AG04450 (cell line): ENCODE measurements at places on chromosomes 4 and X.

DNA sequence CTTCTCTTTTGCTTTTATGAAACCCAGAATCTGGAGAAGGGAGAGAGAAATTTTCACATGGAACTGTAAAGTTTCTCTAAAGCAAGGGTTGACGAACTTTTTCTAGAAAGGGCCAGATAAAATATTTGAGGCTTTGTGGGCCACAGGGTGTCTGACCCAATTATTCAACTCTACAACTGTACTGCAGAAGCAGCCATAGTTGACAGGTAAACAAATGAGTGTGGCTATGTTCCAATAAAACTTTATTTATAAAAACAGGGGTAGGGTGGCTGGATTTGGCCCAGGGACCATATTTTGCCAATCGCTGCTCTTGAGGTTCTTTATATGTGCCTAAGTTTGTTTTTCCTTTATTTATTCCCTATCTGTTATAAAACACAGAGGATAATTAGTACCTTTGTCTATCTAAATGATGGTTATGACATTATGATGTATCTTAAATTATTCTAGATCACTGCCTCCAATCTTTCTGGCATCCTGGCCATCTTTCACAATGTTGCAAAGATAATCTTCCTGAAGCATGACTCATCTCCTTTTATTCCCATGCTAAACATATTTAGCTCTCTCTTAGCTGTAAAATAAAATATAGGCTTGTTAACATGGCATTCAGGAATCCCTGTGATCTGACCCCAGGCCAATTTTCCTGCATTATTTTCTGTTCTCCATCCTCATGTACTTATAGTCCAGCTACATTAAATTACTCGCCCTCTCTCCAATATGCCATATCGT lies 106.8 kb upstream of the CBLL2 start:
- no peak for DNase-seq

GRCh38 chr4:78624048-78624447 lies 72.5 kb downstream of the ANXA3 start:
- no peak for DNase-seq

- no peak for DNase-seq
Measured at GRCh38 chr4:1072830-1073446, 40.4 kb downstream of the RNF212 start.

DNA sequence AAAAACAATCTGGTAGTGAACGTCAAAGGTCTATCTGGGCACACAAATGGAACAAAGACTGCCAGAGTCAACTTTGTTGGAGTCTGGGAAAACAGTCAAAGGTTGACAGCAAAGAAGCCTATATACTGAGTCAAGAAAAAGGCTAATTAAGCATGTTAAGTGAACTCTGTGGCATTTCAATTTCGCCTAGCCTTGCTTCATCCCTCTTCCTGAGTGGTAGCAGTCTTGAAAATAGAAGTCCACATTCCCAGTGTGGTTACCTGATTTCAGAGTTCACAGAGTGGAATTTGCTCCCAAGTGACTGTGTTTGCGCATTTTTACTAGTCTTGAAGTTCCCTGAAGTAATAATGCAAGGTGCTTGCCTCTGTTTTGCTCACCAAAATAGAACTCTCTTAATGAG lies 760.0 kb downstream of the FSTL5 start:
- DNase-seq: no peak

DNA sequence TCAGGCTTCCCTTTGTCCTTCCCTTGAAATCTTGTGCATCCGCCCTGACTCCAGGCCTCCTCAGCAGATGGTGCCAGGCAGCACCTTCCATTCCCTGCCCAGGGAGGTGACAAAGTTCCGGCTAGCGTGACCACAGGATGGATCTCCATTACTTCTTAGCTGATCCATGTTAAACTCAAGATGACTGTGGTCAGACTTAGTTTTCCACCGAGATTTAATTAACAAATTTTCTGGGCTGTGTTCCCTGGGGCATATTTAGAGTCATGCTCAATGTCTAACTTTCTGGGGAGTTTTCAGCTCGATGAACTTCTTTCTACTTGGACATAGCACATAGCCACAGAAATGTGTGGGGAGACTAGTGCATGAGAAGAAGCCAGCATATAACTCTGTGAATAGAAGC lies 215.1 kb upstream of the SFRP2 start:
- no peak for DNase-seq
